ENCODE measurements at places on chromosomes 6 and 20.

- DNase-seq = no peak
These were observed 6.4 kb downstream of the RPS12 start for GRCh38 chr6:132820629-132821381.

- DNase-seq = no peak
These were observed 183.5 kb upstream of the AFDN start for GRCh38 chr6:167643223-167643622.

DNA sequence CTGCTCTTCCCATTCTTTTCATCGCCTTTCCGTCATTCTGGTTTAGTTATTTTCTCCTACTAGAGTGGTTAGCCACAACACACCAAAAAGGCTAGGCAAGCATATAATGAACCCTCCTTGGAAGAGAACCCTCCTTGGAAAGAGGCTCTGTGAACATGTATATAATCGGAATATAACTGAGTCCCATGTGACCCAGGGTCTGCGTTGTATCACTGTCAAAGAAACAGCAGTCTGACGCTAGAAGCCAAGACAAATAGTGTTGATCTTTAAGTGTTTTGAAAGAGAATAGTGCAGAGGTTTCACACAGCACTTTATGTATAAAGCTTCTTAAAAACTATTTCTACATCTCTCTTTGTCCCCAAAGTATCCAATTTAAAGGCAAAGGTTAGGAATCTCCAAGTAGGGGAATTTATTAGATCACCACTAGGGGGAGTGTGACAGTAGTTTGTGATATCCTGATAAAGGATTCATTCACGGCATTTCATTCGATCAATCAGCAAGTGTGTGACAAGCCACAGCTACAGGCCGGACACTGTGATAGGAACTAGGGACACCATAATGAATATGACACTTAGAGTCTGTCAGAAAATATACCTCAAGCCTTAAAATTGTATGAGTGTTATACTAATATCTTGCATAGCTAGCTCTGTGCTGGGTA is 395.3 kb downstream of the CD109 start:
- DNase-seq = no peak

GRCh38 chr6:157997893-157998608 is 16.4 kb downstream of the SYNJ2 start:
- DNase-seq = no peak

GRCh38 chr6:31399589-31400466 is 3.6 kb upstream of the MICA start:
- peak; percentile 61 for DNase-seq

DNA sequence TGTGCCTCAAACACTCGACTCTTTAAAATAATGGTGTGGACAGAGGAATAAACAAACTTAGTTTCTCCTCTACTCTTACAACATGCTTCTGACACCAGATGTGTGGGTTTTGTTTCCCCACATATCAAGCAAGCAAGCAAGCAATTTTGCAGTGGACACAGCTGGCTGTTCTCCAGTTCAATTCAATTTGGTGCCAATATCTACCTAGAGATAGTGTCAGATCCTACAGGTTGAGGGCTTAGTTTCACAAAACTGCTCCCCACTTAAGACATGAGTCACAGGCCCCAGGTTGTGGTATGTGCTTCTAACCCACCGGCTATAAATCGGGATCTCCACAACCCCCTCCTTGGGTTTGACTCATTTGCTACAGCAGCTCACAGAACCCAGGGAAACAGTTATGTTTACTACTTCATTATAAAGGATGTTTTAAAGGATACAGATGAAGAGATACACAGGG is 131.4 kb upstream of the TRAF3IP2 start:
- DNase-seq = no peak

GRCh38 chr6:12602951-12603672 is 113.5 kb upstream of the PHACTR1 start:
- DNase-seq = peak; percentile 37

DNA sequence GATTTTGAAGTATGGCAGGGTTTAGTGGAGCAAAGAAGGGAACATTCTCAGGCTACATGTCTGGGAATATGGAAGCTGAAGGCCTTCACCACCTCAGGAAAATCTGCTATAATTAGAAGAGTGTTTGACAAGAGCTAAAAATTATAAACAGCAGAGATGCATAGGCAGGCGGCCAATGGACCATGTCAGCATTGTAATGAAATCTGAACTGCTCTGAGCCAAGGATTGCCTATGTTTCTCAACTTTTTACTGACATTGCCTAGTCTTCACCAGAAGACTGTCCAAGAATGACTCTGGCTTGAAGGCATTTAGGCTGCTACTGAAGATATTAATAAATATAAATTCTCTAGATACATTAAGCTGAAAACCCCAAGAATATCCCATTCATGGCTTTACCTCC is 84.1 kb downstream of the C6orf52 start:
- DNase-seq = no peak

DNA sequence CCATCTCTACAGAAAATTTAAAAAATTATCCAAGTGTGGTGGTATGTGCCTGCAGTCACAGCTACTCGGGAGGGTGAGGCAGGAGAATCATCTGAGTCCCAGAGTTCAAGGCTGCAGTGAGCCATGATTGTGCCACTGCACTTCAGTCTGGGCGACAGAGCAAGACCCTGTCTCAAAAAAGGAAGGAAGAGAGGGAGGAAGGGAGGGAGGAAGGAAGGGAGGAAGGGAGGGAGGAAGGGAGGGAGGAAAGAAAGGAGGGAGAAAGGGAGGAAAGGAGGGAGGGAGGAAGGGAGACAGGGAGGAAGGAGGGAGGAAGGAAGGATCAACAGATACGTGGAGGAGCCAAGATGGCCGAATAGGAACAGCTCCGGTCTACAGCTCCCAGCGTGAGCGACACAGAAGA is 90.1 kb downstream of the ZNF217 start:
- DNase-seq = no peak
